ENCODE measurements at places on chromosomes 12 and 14.

- no peak for DNase-seq
Measured at GRCh38 chr12:130839770-130840404, 837 bp upstream of the STX2 start.

DNA sequence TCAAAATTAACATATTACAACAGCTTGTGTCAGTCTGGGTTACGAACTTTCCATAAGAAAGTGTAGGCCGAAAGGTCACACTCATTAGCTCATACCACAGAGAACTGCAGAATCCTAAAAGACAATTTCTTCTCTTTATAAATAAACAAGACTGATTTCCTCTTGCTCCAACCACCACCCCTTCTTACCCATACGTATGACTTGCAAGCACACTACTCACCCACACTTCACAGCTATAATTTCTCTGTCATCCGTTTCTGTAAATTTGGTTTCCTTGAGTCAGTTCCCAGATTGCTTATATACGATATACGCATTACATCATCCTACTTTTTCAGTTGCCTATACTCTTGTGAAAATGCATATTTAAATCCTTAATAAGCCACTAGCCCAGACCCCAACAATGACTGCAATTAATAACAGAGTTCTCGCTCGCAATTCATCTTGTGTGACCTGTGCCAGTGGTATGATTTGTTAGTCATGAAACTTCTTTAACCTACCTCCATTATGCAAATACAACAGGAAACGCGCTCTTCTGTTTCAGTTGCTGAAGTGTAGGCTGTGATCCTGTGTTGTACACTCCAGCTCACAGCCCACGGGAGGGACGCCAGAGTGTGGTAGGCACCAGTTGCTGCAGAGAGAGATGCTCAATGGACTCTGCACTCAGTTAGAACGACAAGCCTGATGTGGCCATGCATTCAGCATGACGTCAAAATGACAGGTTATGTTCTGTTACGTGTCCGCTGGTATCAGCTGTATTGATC is 417.6 kb downstream of the PDZRN4 start:
- DNase-seq: no peak

DNA sequence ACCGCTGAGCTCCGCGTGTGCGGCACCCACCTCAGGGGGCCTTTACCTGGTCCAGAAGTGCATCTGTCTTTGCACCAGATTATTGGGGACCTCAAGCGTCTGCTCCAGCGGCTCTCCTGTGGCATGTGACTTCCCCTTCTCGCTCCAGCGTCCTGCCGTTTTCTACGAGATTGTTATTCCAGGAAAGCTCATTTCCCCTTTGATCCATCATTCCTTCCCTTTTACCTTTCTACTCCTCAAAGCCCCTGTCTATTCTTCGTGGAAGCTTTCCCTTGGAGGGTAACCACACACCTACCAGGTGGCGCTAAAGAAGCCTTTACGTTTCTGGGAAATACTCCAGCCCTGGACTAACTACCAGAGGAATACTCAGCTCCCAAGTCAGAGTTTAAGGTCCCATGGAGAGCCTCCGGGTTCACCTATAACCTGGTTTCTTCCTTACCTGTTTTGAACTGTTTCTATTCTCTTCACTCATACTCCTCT is 1.5 kb downstream of the FKBP4 start:
- DNase-seq: no peak

GRCh38 chr14:51957950-51958349 is 31.4 kb upstream of the RTRAF start:
- no peak for DNase-seq

GRCh38 chr12:13135371-13136178 is 32.1 kb upstream of the GSG1 start:
- no peak for DNase-seq

GRCh38 chr14:104689881-104690711 is 678 bp downstream of the INF2 start:
- DNase-seq: no peak

DNA sequence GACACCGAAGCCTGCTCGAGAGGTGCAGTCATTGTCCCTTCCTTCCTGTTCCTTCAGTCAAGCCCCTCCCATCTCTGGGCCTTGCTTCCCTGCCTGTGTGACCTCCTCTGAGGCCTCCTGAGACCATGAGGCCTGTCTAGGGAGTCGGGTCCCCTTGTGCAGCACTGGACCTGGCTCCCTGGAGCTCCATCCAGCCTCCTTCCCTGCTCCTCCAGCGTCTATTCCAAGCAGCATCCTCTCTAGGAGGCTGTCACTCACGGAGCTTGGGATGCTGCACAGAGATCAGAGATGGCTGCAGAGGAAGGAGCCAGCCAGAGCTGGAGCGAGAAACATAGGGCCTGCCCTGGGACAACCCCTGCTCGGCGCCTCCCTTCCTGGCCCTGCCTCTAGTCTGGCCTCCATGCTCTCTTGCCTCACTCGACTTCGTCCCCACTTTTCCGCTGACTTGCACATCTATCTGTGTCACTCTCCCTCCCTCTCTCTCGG is 142.7 kb downstream of the BCL11B start:
- DNase-seq: no peak

DNA sequence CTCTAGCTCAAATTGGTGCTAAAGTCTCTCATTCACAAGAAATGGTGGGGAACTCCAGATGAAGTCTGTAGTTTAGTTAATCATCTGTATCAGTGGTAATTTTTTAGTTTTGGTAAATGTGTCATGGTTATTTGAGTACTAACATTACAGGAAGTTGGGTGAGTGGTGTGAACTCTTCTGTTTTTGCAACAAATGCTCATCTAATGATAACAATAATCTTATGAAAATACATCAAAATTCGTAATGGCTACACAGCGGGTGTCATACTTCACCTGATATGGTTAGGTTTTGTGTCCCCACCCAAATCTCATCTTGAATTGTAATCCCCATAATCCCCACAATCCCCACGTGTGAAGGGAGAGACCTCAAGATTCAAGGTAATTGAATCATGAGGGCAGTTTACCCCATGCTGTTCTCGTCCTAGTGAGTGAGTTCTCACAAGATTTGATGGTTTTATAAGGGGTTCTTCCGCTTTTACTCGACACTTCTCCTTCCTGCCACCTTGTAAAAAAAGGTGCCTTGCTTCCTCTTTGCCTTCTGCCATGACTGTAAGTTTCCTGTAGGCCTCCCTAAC is 209.3 kb upstream of the FOXN3 start:
- DNase-seq: no peak

DNA sequence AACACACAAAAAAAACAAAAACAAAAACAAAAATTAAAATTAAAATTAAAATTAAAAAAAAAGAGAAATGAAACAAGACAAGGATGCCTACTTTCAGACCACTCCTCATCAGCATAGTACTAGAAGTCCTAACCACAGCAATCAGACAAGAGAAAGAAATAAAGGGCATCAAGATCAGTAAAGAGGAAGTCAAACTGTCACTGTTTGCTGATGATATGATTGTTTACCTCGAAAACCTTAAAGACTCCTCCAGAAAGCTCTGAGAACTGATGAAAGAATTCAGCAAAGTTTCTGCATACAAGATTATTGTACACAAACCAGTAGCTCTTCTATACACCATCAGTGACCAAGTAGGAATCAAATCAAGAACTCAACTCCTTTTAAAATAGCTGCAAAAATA is 29.2 kb downstream of the ALG10 start:
- no peak for DNase-seq

- no peak for DNase-seq
Measured at GRCh38 chr14:93322929-93323599, 9.8 kb downstream of the BTBD7 start.

DNA sequence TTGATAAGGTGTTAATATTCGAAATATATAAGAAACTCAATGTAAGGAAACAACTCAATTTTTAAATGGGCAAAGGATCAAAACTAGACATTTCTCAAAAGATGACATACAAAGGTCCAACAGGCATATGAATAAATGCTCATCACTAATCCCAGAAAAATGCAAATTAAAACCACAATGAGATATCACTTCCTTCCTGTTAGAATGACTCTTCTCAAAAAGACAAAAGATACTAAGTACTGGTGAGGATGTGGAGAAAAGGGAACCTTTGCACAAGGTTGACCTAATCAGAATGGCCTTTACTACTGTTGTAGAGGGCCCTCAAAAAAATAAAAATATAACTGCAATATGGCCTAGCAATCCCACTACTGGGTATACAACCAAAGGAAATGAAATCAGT is 383.4 kb downstream of the KCNH5 start:
- no peak for DNase-seq

DNA sequence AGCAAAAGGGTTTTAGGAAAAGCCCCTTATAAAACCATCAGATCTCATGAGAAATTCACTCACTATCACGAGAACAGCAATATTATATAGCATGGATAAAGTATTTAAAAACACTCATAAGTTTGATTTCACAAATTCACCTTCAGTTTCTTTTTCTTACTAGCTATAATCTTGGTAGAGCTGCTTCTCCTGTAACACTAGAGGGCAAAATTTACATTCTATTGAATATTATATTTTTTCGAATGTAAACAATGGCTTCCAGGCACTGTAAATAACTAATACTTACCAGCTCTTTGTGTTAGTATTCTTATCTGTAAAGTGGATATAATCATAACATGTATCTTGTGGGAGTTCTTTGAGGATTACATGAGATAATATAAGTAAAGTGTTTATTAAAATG is 259.6 kb downstream of the CCER1 start:
- DNase-seq: no peak

GRCh38 chr12:51391283-51392123 is at the start of gene GALNT6:
GALNT6 (minus strand) TSS chr12:51391406; CDS start chr12:51379781, 11,625 bp downstream.
- no peak for DNase-seq

DNA sequence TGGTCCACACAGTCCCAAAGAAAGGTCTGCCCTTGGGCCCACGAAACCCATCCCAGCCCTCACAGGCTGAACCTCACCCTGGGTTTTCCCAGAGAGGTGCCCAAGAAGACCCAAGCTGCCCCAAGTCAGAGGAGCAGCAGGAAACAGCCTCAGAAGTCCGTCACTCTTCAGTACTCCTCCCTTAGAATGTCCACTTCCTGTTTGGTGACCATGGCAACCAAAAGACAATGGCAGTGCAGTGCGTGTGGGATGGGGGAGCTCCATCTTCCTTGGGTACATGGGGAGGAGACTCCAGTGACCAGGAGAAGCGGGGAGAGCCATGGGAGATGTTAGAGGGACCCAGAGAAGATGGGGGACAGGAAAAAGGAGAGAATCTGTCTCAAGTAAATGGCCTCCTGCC is 11.3 kb downstream of the SELPLG start:
- no peak for DNase-seq

DNA sequence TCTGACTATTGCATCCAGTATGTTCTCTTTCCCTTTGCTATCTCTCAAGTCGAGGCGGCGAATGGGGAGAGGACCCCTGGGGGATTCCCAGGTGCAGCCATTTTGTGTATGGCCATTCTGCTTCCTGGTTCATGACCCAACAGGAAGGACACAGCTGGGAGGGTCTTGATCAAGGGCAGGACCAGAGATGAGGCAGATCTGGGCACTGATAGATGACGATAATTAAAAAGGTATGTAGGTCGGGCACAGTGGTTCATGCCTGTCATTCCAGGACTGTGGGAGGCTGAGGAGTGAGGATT is 73.9 kb downstream of the EID3 start:
- no peak for DNase-seq

GRCh38 chr12:53184828-53185227 is 4.1 kb upstream of the CSAD start:
- no peak for DNase-seq

DNA sequence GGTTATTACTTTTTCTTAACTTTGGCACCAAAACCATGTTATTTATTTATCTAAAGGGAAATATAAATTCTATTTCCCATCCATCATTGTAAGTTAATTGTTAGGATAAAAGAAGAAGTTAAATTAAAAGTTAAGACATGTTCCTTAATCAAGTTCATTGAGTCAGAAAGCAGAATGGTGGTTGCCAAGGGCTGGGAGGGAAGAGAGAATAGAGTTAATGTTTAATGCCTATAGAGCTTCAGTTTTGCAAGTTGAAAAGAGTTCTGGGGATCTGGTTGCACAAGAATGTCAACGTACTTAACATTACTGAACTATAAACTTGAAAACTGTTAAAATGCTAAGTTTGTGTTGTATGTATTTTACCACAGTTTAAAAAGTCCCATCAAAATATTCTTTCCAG is 63.2 kb upstream of the NR2C1 start:
- no peak for DNase-seq

GRCh38 chr14:106318700-106319099 is 792.3 kb downstream of the TMEM121 start:
- DNase-seq: no peak

- DNase-seq: no peak
Measured at GRCh38 chr12:124565656-124566160, 1.7 kb downstream of the NCOR2 start.

GRCh38 chr12:72792889-72793288 is 520.7 kb downstream of the TRHDE start:
- DNase-seq: no peak

GRCh38 chr12:51393676-51394545 is 2.7 kb upstream of the GALNT6 start:
- DNase-seq: no peak

Measured in cortex of kidney (tissue), 1 donor.